ENCODE measurements at places on chromosomes 12 and 14. TPM values are rescaled to one million over a fixed set of nuclear protein-coding genes. Genes with fewer than 3 reads are reported as not detected.
A peak's percentile ranks its signal among the peaks of the same experiment; 100 is the strongest.

SRRM4 gene
- not detected for total RNA-seq

REC8 gene
- 25.0 TPM for total RNA-seq

FGD4 gene
- total RNA-seq, result 0.05 TPM

RND1 gene
- total RNA-seq, result 3.2 TPM

NGB gene
- total RNA-seq, result not detected

SDS gene
- total RNA-seq, result not detected

DNA sequence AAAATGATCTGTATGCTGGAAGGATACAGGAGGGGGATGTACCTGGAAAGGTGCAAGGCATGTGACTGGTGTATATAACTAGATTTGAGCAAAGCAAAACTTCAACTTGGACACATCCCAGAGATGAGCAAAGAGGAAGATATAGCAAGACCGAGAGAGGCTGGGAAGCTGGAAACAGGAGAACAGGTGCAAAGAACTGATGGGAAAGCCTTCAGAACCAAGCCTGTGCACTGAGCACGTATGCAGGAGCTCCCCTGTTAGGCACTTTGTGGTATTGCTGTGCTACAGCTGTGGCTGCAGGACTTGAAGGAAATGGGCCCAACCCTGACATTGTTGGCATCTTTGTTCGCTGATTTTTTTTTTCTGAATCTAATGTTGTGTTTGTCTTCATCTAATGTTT lies 120.7 kb upstream of the PWP1 start:
- no peak overlapping the region for H3K4me3 ChIP-seq
- DNase-seq, result peak; percentile 16
- no peak overlapping the region for H3K27ac ChIP-seq
- H3K27me3 ChIP-seq, result no peaks in the 10 kb centered on the region

GRCh38 chr12:80702889-80703805 lies 4.3 kb upstream of the MYF6 start:
- no peak overlapping the region for H3K27ac ChIP-seq
- DNase-seq, result no peak
- H3K27me3 ChIP-seq, result peaks cover 8% of the 10 kb centered on the region

DNA sequence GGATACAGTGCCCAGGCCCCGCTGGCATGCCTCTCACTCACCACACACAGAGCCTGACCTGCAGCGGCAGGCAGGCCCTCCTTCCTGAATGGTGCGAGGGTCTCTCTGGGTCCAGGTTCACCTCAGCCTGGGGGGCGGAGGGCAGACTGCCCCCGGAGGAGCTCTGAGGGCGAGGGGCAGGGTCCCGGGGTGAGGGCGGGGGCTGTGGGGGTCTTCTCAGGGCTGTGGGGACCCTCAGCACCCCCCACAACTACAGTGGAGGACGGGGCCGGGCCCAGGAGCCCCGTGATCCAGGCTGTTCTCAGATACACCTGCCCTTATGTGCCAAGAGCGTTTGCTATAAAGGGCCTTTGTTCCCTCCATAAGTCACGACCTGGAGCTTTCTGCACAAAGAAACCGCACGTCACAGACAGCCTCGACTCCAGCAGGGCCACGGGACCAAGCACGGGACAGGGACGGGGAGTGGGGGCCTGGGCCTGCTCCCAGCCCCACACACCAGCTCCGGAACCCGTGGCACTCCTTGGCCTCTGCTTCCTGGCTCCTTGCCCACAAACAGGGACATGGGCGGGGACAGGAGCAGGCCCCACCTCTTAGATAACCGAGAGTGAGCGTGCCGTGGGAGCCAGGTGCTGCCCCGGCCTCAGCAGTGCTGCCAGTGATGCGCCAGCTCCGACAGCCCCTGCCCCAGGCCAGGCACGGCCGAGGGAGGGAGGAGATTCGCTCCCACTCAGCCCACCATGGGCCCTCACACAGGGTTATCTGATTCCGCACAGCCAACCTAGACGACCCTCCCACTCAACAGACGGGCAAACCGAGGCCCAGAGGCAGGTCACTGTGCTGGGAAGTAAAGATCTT lies 101.9 kb downstream of the RFLNA start:
- H3K27ac ChIP-seq, result no peak overlapping the region
- no peak overlapping the region for H3K4me3 ChIP-seq
- H3K36me3 ChIP-seq, result peaks cover 7% of the 10 kb centered on the region
- no peak for DNase-seq
- peaks cover 11% of the 10 kb centered on the region for H3K4me1 ChIP-seq

GRCh38 chr12:24488091-24488596 lies 460.8 kb downstream of the BCAT1 start:
- H3K4me1 ChIP-seq, result no peaks in the 10 kb centered on the region
- no peak overlapping the region for H3K27ac ChIP-seq
- H3K4me3 ChIP-seq, result no peak overlapping the region
- no peaks in the 10 kb centered on the region for H3K27me3 ChIP-seq
- DNase-seq, result no peak
- H3K36me3 ChIP-seq, result no peaks in the 10 kb centered on the region

GRCh38 chr12:52984136-52984535 lies 22.1 kb upstream of the EIF4B start:
- H3K4me1 ChIP-seq, result no peaks in the 10 kb centered on the region
- H3K27ac ChIP-seq, result no peak overlapping the region
- H3K4me3 ChIP-seq, result no peak overlapping the region
- no peak for DNase-seq

- peaks cover 76% of the 10 kb centered on the region for H3K36me3 ChIP-seq
- DNase-seq, result no peak
- no peak overlapping the region for H3K4me3 ChIP-seq
- no peaks in the 10 kb centered on the region for H3K27me3 ChIP-seq
- peaks cover 17% of the 10 kb centered on the region for H3K4me1 ChIP-seq
These were observed 51.4 kb downstream of the DYNC1H1 start for GRCh38 chr14:102015771-102016170.

- no peaks in the 10 kb centered on the region for H3K36me3 ChIP-seq
- no peak overlapping the region for H3K27ac ChIP-seq
- DNase-seq, result no peak
- no peak overlapping the region for H3K4me3 ChIP-seq
- peaks cover 4% of the 10 kb centered on the region for H3K27me3 ChIP-seq
These were observed 159.3 kb downstream of the DACT1 start for GRCh38 chr14:58797010-58797429.

GRCh38 chr12:88227263-88227662 lies 85.2 kb downstream of the TMTC3 start:
- DNase-seq, result peak; percentile 6
- peaks cover 7% of the 10 kb centered on the region for H3K4me1 ChIP-seq
- H3K4me3 ChIP-seq, result no peak overlapping the region
- H3K36me3 ChIP-seq, result no peaks in the 10 kb centered on the region
- H3K27me3 ChIP-seq, result no peaks in the 10 kb centered on the region
- peak overlapping the region; percentile 64 for H3K27ac ChIP-seq

- no peak overlapping the region for H3K27ac ChIP-seq
- no peak for DNase-seq
- H3K4me3 ChIP-seq, result no peak overlapping the region
- no peaks in the 10 kb centered on the region for H3K36me3 ChIP-seq
- H3K4me1 ChIP-seq, result no peaks in the 10 kb centered on the region
These were observed 27.3 kb upstream of the TBC1D30 start for GRCh38 chr12:64797156-64797555.

DNA sequence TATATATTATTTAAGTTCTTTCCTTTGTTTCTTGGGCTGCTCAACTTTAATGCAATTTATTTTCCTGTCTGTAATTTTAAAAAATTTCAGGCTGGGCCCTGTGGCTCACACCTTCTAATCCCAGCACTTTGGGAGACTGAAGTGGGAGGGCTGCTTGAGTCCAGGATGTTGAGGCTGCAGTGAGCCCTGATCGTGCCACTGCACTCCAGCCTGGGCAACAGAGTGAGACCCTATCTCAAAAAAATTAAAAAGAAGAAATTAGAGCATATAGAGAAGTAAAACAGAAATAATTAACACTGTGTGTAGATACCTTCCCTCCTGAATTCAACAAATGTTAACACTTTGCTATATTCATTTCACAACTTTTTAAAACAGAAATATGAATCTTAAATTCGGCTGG lies 74.2 kb downstream of the DENND5B start:
- H3K4me1 ChIP-seq, result no peaks in the 10 kb centered on the region
- H3K36me3 ChIP-seq, result no peaks in the 10 kb centered on the region
- peaks cover 3% of the 10 kb centered on the region for H3K27me3 ChIP-seq

DNA sequence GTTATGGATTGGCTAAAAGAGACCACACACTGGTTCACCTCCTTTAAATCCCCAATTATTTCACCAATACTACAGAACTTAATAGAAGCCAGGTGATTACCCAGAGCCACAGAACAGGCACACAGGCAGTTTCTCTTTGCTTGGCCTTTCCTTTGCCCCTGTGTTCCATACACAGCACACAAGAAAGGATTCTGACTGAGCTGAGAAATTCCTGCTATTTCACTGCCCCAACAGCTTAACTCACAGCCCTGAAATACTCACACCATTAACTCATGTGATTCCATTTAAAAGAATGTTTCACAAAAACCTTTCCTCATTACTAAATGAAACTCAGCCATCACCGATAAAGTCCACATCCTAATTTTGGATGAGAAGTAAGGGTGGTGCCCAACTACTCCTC lies 133.6 kb downstream of the MED13L start:
- H3K4me3 ChIP-seq, result no peak overlapping the region
- H3K4me1 ChIP-seq, result peaks cover 50% of the 10 kb centered on the region
- H3K27me3 ChIP-seq, result no peaks in the 10 kb centered on the region
- DNase-seq, result no peak
- H3K27ac ChIP-seq, result peak overlapping the region; percentile 82
- no peaks in the 10 kb centered on the region for H3K36me3 ChIP-seq

GRCh38 chr12:32272465-32272864 lies 126.9 kb upstream of the FGD4 start:
- no peaks in the 10 kb centered on the region for H3K36me3 ChIP-seq
- DNase-seq, result peak; percentile 13
- H3K4me1 ChIP-seq, result peaks cover 21% of the 10 kb centered on the region
- peak overlapping the region; percentile 96 for H3K27ac ChIP-seq
- peak overlapping the region; percentile 53 for H3K4me3 ChIP-seq

DNA sequence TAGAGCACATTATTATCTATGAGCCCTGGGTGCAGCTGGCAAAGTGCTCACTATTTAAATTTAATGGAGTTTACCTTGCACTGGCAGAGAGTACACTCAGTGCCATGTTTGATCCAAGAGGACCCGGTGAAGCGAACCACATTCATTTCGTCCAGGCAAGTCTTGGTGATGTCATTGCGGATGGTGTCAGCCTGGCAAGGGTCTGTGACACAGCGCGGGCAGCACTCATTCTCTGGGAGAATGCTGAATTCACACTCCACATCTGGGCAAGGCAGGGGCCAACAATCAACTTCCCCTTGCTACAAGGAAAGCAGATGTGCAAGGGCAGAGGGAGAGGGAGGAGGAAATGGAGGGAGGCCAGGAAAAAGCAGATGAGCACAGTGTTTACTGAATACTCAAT lies 356.2 kb downstream of the NELL2 start:
- H3K27ac ChIP-seq, result peak overlapping the region; percentile 34
- no peak overlapping the region for H3K4me3 ChIP-seq
- no peak for DNase-seq

GRCh38 chr12:53722450-53723041 lies 4.7 kb downstream of the CALCOCO1 start:
- peaks cover 5% of the 10 kb centered on the region for H3K36me3 ChIP-seq
- H3K27me3 ChIP-seq, result no peaks in the 10 kb centered on the region
- no peak for DNase-seq

DNA sequence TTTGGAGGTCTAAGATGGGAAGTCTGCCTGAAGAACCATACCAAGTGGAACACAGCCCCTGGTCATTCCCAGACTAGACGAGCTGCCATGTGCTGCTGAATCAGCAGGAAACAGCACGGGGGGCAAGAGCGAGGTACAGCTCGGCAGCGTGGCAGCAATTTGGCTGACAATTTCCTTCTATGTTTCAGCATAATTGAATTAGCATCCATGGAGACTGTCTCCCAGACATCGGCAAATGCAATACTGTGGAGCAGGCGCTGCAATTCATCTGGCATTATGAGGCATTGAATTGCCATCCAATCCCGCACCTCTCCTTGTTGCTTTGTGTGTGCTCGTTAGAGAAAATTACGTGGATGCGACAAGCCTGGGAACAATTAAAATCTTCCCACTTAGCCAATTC lies 46.0 kb upstream of the CCDC60 start:
- peaks cover 5% of the 10 kb centered on the region for H3K27me3 ChIP-seq
- DNase-seq, result no peak
- no peak overlapping the region for H3K4me3 ChIP-seq
- H3K27ac ChIP-seq, result no peak overlapping the region

DNA sequence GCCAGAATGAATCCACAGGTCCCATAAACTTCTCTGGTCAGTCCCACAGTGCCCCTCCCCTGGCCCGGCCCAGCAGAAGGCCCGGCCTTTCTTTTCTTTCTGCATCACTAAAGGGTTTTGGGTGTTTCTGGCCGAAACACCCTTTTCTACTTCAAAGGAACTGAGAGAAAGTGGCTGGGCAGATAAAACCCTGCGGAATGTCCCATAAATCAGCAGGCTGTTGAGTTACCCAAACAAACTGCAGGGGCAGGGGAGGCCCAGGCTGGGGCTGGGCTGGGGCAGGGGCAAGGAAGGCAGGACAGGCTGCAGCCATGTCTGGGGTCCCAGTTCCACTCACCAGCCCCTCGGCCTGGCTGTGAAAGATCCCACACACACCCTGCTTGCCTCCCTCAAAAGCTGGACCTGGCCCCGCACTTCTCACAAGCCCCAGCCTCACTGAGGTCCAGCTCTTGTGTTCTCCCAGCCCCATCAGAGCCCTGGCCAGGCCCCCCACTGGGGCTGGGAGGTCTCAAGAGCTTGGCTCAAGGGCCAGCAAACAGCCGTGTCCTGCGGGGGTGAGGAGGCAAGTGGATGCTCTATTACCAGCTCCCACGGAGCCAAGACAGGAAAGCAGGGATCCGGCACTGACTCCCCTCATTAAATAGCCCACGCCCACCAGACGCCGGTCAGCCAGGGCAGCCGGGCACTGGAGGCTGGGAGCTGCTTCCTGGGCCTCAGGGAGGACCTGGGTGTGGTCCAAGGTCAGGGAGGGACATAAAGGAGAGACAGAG lies 41.9 kb downstream of the CCNK start:
- peaks cover 9% of the 10 kb centered on the region for H3K4me1 ChIP-seq
- DNase-seq, result no peak
- no peaks in the 10 kb centered on the region for H3K36me3 ChIP-seq
- no peak overlapping the region for H3K27ac ChIP-seq
- H3K4me3 ChIP-seq, result no peak overlapping the region

- peaks cover 6% of the 10 kb centered on the region for H3K27me3 ChIP-seq
- no peak overlapping the region for H3K4me3 ChIP-seq
- H3K4me1 ChIP-seq, result peaks cover 8% of the 10 kb centered on the region
- H3K36me3 ChIP-seq, result no peaks in the 10 kb centered on the region
- DNase-seq, result peak; percentile 19
These were observed 35.7 kb upstream of the TMEM263 start for GRCh38 chr12:106919910-106920544.

DNA sequence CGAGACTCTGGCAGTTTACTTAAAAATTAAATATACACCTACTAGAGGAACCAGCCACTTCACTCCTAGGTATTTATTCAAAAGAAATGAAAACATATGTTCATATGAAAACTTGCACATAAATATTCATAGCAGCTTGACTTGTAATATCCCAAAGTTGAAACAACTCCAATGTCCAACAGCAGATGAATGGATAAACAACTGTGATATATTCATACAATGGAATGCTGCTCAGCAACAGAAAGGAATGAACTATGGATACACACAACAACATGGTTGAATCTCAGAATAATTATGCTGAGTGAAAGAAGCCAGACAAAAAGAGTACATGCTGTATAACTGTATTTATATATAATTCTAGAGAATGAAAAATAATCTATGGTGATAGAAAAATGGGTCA lies 53.4 kb upstream of the DACT1 start:
- peaks cover 9% of the 10 kb centered on the region for H3K27me3 ChIP-seq
- no peaks in the 10 kb centered on the region for H3K36me3 ChIP-seq
- no peak overlapping the region for H3K27ac ChIP-seq
- H3K4me1 ChIP-seq, result peaks cover 2% of the 10 kb centered on the region
- DNase-seq, result no peak
